ENCODE measurements at places on chromosomes 5 and 9. TPM values are rescaled to one million over a fixed set of nuclear protein-coding genes. Genes with fewer than 3 reads are reported as not detected.

DNA sequence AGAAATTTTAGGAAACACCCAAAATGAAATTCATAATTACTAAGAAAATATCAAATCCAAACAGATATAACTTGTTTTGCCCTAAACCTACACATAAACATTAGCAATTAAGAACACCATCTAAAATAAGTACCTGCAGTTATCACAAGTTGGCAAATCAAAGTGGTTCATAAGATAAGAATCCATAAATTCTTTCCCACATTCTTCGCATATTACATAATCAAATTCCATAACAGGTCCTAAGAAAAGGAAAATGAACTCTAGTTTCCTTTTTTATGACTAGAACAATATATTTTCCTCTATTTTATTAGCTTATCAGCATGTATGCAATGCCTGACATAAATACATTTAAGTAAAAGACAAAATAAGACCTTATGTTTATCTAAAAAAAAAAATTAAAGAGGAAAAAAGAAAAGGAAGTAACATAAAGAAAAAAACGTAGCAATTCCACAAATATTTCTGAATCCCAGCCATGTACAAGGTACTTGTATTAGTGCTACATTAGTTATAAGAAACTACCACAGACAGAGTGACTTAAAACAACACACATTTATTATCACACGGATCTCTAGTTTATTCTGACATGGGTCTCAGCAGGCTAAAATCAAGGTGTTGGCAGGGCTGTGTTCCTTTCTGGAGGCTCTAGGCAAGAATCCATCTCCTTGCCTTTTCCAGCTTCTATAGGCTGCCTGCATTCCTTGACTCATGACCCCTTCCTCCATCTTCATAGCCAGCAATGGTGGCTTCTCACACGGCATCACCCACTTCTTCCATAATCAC is 7.5 kb downstream of the XPA start:
- DNase-seq: no peak

Gene TYRP1
- total RNA-seq: 0.16 TPM

- DNase-seq: no peak
These were observed 39.6 kb downstream of the MAP3K1 start for GRCh38 chr5:56854920-56855319.

DNA sequence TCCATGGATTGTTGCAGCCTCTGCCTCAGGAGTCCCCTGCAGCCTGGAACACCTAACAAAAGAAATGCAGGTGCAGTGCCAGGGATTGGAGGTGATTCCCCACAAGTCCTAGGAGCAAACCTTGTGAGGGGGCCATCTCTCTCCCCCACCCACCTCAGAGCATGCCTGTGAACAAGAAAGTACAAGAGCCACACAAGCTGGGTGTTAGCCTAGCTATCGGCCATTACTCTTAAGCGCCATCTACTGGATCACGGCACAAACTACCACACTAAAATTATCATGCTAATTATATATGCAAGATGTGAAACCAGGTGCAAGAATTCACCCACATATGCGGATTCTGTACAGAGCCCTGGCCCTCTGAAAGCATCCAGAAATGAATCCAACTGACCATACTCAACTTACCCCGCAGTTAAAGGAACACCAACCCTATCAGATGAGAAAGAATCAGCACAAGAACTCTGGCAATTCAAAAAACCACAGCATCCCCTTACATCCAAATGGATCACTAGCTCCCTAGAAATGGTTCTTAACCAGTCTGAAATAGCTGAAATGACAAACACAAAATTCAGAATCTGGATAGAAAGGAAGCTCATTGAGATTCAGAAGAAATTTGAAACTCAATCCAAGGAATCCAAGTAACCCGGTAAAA is 16.5 kb upstream of the PRSS3 start:
- no peak for DNase-seq

Gene PCDHA1
- not detected for total RNA-seq

DNA sequence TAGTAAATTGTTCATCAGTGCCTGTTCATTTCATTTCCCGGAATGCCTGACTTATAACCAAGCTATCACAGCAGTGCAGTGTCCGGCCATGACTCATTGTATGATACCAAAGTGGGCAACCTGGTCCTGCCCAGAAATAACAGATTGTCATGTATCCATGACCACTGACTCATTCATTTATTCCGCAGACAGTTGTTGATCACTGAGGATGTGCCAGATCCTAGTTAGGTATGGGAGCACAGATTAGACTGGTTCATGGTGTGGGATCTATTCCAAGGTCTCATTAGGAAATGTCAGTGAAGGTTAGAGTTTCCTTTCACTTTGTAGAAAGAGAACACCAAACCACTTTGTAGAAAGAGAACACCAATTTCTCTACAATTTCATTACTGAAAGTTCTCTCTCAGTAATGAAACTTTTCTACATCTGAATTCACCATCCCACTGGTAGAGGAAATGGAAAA is 8.7 kb downstream of the NREP start:
- DNase-seq: no peak

All from sigmoid colon (tissue), 7 donors.